ENCODE measurements at places on chromosomes 2 and 18.

DNA sequence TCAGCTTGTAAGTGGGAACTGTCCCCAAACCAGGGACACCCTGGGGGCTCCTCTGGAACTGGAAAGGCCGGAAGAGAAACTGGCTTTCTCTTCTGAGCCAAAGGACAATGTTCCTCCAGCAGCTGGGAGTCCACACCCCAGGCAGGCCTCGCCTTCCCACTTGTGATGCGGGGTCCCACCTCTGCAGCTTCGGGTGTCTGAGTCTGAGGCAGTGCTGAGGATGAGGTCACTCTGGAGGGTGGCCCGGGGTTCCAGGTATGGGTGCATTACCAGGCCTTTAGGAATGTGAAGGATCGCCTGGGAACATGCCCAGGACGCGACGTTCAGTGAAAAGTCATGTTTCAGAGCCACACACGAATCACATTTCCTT lies 18.2 kb upstream of the BOK start:
- DNase-seq = no peak

GRCh38 chr2:19894134-19894792 lies 7.5 kb downstream of the TTC32 start:
- no peak for DNase-seq

DNA sequence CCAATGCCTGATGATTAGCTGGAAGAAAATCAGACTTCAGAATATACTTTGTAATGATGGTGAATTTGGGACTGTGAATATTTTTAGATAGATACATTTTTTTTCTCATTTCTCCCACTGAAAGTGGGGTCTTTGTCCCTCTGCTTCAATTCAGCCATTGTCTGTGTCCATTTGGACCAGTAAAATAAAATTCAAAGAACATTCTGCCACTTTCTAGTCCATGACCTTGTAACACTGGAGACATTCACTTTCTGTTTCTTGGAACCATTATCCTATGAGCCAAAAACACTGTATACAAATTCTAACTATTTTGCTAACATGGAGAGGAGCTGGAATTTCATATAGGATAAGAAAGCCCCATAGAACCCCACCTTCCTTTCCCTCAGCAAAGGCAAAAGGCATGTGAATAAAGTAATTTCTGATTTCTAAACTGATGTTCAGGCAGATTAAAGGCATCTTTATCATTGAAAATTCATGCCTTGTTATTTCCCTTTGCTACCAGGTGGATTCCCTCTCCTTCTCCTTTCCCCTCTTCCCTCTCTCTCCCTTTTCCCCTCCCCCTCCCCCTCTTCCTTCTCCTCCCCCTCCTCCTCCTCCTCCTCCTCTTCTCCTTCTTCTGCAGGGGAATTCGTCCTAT lies 2010.4 kb upstream of the LRRTM1 start:
- DNase-seq = no peak

DNA sequence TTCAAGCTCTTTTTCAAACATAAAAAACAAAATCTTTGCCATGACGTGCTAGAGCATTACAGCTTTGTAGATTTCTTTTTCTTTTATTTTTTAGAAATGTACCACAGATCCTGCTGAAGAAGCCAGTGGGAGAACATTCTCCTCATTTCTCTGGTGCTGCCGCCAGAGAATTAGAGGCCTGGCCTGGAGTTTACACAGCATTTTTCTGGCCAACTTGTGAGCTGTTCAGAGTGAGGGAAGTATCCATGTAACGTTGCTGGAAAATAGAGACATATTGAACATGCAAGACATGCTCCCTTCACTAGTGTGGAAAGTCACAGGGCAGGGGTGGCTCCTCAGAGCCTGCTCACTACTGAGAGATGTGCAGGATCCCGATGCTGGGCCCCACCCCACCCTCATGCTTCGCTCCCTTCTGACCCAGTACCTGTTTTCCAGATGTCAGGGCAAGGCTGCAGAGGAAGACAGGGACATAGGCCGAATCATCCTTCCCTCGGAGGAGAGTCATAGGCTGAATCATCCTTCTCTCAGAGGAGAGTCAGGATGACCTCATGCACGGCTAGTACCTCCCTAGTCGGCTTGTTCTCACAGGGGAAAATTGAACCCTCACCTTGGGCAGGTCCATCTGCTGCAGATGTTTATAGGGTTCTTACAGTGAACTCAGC lies 298.5 kb downstream of the INSIG2 start:
- DNase-seq = no peak

DNA sequence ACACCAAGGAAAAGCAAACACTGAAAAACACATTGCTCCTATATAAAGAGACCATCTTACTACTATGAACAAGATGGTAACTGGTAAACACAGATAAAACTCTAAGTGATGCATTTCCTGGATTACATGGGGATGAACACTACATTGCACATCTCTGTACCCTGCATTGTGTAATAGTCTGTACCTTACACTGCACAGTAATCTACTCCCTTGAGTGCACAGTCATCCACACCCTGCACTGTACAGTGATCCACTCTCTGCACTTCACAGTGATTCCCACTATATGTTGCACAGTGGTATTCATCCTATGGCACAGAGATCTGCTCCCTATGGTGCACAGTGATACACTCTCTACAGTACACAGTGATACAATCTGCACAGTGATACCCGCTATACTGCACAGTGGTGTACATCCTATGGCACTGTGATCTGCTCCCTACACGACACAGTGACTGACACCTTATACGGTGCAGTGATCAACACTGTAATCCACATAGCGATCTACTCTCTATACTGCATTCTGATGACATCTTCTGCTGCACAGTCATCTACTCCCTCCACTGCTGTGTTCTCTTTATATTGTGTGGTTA lies 462.2 kb upstream of the RGPD4 start:
- no peak for DNase-seq

DNA sequence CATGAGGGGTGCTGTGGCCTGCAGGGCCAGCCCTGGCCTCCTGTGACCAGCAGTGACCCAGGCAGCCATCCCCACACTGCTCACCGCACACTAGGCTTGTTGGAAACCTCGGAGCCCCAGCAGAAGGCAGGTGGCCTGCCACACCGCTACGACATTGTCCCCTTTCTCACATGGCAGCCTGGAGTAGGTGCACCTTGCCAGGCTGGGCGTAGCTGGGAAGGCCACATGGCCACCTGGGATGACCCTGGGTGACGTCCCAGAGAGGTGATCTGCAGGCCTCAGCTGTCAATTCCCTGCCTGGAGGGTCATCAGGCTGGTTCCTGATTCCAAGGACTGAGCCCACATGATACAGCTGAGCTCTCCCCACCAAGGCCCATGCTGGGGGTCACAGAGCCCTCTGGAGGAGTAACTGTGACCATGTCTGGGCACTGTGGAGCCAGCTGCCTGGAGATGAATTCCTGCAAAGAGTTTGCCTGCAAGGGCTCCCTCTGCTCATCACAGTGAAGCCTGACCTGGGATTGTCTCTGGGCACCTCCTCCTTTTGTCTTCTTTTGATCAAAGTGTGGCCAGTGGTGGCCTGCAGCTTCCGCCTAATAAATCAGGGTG lies 119.6 kb upstream of the OTOS start:
- DNase-seq = no peak

GRCh38 chr2:42249887-42250286 lies 80.7 kb downstream of the EML4 start:
- peak; percentile 86 for DNase-seq

DNA sequence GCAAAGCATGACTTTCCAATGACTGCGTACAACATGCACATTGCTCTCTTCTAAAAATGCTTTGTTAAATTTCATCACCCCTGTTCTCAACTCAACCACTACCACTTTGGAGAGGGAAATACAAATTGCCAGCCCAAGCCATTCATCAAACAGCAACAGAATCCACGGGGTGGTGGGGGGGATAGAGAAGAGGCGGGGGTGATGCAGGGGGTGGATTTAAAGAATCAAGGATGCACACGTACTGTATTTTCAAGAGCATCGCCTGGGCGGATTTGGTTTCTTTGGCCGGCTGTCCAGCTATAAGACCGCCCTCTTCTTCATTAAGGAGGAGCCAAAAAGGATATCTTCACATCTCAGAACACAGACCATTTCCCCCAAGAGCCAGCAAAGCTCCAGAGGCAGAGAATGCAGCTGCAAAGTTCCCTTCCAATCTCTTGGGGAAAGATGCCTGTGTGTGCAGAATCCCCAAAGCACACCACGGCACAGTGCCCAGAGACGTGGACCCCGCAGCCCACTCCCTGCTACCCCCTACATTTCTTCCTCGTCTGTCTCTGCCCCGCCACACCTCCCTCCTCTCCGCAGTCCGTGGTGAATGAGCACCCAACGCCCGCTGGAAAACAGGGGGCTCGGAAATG lies 977 bp downstream of the SLC8A1 start:
- peak; percentile 60 for DNase-seq

DNA sequence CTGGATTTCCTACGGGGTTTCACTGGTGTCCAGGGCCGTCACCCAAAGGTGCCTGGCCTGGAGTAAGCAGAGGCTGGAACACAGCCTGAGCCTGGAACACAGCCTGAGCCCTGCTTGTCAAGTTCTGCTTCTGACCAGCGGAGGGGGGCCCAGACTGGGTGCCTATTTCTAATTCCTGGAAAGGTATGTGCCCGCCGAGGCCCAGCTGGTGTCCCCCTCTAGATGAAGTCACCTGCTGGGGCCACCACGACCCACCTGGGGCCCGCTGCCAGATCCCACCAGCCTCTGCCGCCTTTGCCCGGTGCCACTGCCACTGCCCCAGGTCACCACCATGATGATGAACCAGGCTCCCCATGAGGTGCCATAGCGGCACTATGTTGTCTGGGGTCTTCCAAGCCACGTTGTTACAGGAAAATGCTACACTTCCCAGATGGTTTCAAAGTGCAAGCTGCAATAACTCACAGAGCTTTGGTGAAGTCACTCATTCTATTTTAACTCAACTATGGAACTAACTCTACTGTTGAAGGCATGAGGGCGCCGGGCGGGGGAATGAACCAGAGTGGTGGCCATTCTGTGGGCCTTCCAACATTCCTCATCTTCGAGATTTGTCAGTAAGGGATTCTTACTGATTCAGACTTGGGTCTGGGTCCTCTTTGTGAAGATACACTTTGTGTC lies 40.9 kb upstream of the LAPTM4A start:
- DNase-seq = no peak

Data from NCI-H524 (cell line).